ENCODE measurements at places on chromosomes 7 and 10.

DNA sequence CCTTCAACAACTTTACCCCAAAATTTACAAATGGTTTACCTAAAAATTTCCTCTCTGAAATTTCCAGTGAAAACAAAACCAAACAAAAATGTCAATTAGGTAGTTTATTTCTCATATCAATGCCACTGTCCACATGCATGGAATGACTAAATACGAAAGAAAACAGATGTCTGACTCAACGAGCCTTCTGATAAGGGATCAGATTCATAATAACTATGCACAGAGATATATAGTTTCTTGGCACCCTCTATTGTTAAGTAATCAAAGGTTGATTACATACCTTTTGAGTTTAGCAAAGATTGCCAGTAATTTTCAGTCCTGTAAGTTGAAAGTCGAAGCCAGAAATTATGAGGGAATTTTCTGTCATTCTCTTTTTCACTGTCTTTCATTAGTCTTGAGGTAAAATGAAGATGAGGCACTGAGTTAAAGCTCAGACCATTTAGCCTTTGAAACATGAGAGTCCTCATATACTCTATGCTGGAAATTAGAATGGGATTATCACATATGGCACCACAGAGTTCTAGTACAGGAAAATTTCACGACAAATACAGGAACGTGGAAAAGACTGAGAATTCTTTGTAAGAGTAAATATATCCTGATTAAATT is 519.1 kb upstream of the ANKRD30A start:
- no peak for DNase-seq

- DNase-seq = no peak
These were observed 1177.4 kb downstream of the SORCS1 start for GRCh38 chr10:105986912-105987635.

DNA sequence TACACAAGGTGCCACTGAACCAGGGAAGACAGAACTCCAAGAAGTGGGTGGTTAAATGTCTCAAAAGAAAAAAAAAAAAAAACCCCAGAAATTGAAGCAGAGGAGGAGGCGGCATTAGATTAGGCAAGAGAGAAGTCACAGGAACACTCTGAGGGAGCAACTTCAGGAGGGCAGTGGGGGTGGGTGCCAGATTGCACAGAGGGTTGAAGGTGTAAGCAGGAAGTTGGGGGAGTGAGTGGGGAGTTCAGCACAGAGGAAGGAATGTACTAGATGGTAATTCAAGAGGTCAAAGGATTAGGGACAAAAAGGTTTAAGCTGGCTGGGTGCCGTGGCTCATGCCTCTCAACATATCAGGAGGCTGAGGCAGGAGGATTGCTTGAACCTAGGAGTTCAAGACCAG is 110.0 kb upstream of the PDLIM1 start:
- DNase-seq = no peak

GRCh38 chr7:30556840-30557239 is 37.8 kb upstream of the GARS1 start:
- DNase-seq = no peak
